ENCODE measurements at places on chromosomes 7 and 10. TPM values are rescaled to one million over a fixed set of nuclear protein-coding genes. Genes with fewer than 3 reads are reported as not detected.

Gene ZNF736
- total RNA-seq: 10.4 TPM

Gene BTBD16
- total RNA-seq: not detected

Gene PNLIPRP3
- not detected for total RNA-seq

Gene C7orf33
- total RNA-seq: not detected

Gene PANK1
- total RNA-seq: 2.0 TPM

Gene HMX3
- total RNA-seq: not detected

Gene COL17A1
- 2.3 TPM for total RNA-seq

Gene SPDYE6
- total RNA-seq: 0.33 TPM

Gene LAMB1
- 949 TPM for total RNA-seq

Gene AS3MT
- total RNA-seq: 0.98 TPM

Gene ACTL6B
- total RNA-seq: not detected

Gene NKX1-2
- total RNA-seq: not detected

Gene PNLIPRP2
- not detected for total RNA-seq

Gene TLX1
- not detected for total RNA-seq

Gene CPXM2
- 0.65 TPM for total RNA-seq

Gene MEIG1
- total RNA-seq: not detected

Gene HYAL4
- total RNA-seq: 0.86 TPM

Gene SCIN
- 0.33 TPM for total RNA-seq

Gene C10orf67
- not detected for total RNA-seq

Measured in vein endothelial cell (primary cell).